M059J (cell line): ENCODE measurements at places on chromosomes 3 and 15.

DNA sequence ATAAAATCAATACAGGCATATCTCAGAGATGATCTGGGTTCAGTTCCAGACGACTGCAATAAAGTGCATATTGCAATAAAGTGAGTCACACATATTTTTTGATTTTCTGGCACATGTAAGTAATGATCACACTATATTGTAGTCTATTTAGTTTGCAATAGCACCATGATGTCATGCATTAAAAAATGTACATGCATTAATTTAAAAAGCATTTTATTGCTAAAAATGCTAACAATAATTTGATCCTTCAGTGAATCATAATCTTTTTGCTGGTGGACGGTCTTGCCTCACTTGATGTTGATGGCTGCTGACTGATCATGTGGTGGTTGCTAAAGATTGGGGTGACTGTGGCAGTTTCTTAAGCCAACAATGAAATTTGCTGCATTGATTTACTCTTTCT lies 511.1 kb downstream of the OTOL1 start:
- no peak for DNase-seq

DNA sequence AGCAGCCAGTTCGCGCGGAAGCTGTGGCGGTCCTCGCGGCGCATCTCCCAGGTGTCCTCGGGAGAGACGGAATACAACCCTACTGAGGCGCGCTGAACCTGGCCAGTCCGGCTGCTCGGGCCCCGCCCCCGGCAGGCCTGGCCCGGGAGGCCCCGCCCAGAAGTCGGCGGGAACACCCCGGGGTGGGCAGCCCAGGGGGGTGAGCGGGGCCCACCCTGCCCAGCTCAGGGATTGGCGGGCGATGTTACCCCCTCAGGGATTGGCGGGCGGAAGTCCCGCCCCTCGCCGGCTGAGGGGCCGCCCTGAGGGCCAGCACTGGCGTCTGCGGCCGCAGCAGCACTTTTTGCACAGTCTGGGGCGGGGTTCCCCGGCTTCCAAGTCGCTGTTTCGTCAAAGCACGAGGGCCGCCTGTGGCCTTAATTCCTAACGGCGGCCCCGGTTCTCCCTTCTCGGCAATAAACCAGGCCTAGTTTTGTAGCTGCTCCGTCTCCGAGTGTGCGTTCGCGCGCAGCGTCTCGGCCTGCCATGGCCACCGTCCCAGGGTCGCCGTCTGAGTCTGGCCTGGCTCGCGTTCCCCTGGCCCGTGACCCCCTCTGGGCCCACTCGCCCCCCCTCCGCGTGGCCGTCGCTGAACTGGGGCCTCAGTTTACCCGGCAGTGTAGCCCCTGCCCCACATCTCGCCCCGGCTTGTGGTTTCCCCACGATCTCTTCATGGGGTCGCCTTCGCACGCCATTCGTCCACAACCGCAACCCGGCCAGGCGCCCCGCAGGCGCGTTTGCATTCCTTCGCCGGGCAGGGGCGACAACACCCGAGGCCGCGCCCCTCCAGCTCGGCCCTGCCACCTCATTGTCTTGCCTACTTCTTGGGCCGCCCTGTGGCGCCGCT lies 30.0 kb downstream of the NBEAL2 start:
- peak; percentile 81 for DNase-seq

DNA sequence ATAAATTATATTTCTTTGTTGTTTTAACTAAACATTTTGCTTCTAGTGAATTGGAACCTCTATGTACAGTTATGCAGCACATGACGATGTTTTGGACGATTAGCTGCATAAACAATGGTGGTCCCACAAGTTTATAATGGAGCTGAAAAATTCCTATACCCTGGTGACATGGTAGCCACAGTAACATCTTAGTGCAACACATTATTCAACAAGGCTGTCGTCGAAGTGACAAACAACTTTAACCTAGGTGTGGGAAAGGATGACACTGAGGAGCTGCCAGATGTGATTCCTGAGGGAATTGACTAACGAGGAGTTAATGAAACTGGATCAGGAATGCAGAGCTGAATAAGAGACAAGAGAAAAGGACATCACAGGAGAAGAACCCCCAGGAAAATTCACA lies 588.9 kb upstream of the EPHA6 start:
- no peak for DNase-seq

DNA sequence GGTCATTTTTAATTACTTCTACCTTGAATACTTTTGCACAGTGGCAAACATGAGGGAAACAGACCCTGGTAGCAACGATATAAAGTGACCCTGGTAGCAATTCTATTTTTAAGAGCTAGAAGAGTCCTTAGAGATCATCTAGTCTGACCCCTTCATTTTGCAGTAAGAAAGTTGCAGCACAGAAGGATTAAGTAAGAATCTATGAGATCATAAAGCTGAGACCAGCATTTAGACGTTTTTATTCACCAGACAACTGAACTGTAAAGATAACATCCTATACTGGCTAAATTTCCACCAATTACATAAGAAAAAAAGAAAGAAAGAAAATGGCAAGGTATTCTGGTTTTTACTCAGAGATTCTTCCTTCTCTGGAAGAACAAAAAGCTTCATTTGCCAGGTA lies 49.9 kb downstream of the LRRFIP2 start:
- DNase-seq = no peak

GRCh38 chr15:56821721-56822425 lies 88.6 kb upstream of the ZNF280D start:
- peak; percentile 59 for DNase-seq
